Ascending aorta (tissue), 2 donors: ENCODE measurements at places on chromosomes 12 and 14.

DNA sequence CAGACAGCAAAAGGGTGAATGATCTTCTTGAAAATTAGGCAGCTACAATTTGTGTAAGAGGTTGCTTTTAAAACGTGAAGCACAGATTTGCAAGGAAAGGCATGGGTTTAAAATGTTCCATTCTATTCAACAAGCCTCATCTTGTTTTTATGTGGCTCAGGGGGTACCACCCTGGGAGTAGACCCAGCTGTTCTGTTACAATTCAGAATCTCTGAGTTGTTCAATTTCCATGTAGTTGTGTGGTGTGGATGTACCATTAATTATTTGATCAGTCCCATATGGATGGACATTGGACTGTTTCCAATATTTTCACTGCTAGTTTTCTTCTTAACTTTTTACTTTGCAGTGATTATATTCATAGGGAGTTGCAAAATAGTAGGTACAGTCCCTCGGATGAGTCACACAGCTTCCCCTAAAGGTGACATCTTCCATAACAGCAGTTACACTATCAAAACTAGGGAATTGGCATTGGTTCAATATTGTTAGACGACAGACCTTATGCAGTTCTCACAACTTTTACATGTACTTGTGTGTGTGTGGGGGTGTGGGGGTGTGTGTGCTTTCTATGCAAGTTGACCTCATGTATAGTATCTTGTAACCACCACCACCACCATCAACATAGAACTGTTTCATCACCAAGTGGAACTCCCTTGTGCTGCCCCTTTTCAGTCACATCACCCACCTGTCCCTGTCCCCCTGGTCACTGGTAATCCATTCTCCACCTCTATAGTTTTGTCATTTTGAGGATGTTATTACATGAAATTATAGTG, 59.0 kb upstream of the CAPRIN2 start:
- no peak for DNase-seq

DNA sequence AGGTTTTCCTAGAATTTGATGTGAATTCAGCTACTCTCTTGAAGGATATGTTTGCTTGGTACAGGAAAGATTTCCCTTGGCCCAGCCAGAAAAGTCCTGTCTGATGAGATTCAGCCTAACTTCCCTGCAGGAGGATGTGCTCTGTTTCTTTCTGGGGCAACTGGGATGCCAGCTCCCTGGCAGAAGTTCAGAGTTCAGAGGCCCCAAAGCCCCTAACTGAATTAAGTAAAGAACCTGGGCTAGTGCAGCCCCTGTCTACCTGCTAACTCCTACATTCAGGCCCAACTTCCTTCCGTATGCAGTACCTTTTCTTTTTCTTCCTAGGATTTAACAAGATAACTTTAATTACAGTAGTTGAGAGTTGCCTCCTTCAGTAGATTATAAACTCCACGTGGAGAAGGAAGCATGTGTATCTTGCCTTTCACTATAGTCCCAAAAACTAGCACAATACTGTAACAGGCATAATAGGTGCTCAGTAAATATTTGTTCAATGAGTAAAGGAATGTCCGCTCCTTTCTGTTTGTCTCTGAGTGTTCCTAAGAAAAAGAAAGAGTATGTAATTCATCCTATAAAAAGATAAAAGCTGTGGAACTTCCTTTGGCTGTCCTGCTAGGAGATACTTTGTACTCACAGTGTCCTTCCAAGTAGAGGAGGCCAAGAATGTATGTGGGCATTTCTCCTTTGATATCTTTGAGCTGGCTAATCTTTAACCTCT, 141.0 kb downstream of the SLC8A3 start:
- no peak for DNase-seq

- no peak for DNase-seq
These were observed 132.8 kb downstream of the RIMBP2 start for GRCh38 chr12:130583317-130583716.

- DNase-seq, result no peak
These were observed 31.2 kb downstream of the TMEM132C start for GRCh38 chr12:128298091-128298748.

- no peak for DNase-seq
These were observed 34.6 kb downstream of the MTHFD1 start for GRCh38 chr14:64422756-64423155.

GRCh38 chr12:7966563-7966962, 30.6 kb upstream of the SLC2A3 start:
- DNase-seq, result no peak

DNA sequence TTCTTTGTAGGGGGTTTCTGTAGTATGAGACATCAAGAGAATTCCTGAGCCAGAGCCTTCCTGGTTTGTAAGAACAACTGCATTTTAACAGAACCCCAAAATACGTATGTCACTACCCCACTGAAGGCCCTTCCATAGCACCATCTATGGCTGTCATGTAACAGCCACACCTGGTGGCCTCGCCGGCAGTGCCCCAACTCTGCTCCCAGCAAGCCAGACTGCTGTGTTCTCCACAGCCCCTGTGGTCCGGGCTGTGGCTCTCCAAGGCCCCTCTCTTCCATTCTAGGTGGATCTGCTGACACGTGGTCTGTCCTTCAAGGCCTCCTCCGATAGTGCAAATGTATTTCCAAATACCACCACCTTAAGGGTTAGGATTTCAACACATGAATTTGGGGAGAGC, 9.9 kb upstream of the PPP1R13B start:
- DNase-seq, result no peak

DNA sequence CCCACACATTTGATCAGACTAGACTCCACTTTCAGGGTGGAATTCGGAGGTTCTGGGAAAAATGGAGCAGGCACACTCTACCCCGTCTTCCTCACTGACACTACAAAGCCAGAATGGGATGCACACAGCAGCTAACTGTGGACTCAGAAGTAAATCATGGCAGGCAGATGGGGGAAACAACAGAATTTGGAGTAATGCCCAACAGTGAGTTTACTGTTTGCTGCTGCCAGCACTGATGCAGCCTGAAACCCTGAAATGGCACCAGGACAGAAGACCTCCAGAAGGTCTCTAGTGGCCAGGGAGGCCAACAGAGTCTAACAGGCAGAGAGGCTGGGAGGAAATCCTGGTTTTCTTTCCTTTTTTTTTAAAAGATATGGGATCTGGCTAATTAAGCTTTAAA, 24.6 kb downstream of the KCTD10 start:
- DNase-seq, result no peak
